ENCODE measurements at places on chromosomes 13 and 19.
A peak's percentile ranks its signal among the peaks of the same experiment; 100 is the strongest.

GRCh38 chr13:59745392-59745788, 418.3 kb downstream of the DIAPH3 start:
- no peak for DNase-seq

DNA sequence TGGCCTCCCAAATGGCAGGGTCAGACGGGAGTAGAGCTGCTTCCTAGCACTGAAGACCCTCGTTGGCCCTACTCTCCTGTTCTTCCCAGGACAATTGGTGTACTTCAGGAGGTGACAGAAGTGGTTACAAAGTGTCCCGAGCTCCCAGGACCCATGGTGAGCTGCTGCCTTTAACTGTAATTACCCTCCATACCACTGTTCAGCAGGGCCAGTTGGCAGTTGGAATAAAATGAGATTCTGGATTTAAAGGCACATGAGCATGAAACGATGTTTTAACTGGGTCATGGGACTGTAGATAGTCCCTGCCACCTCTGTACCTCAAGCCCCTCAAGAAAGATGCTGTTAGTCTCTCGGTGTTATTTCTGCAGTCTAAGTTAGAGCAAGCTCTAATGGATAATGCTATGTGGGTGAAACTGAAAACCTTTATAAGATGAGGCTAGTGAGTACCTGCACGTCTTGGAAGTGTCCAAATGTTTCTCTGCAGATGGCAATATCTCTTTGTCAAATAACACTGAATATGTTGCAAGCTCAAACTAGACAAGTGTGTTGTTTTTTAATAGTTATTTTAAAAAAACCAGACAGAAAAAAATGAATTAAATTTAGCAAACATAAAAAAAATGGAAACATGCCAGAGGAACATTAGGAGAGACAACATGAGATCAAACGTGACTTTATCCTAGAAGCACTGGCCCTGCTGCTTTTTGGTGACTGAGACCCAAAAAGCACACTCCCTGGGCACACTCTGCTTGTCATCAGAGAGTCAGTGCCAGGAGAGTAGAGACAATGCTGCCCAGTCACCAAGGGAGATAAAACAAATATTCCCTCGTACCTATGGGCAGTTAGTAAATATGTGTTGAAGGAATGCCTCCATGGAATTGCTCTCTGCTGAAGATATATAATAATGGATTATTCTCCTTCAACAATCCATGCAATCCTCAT, 266.3 kb downstream of the LMO7 start:
- no peak for DNase-seq

GRCh38 chr13:50914848-50915247, 5.3 kb downstream of the RNASEH2B start:
- no peak for DNase-seq

GRCh38 chr13:110185696-110186095, 121.3 kb downstream of the COL4A1 start:
- peak; percentile 8 for DNase-seq

DNA sequence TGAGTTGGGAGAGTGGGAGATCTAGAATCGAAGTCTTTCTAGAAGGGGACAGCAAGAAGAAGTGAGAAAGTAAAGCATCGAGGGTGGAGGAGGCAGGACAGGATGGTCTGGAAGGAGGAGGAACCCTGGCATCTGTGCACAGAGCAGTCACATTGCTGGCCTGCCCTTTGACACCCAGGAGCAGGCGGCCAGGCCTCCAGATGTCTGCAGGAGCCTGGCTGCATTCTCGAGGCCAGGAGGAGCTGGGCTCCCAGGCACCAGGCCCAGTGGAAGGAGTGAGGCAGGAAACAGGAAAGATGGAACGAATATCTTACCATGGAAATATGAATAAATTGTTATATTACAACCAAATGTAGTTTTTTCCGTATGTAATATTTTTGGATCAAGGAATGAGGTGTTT, 27.7 kb upstream of the ARGLU1 start:
- DNase-seq = no peak
